ENCODE measurements at places on chromosomes 4 and X. TPM values are rescaled to one million over a fixed set of nuclear protein-coding genes. Genes with fewer than 3 reads are reported as not detected.

FABP2 gene
- total RNA-seq: not detected

DNA sequence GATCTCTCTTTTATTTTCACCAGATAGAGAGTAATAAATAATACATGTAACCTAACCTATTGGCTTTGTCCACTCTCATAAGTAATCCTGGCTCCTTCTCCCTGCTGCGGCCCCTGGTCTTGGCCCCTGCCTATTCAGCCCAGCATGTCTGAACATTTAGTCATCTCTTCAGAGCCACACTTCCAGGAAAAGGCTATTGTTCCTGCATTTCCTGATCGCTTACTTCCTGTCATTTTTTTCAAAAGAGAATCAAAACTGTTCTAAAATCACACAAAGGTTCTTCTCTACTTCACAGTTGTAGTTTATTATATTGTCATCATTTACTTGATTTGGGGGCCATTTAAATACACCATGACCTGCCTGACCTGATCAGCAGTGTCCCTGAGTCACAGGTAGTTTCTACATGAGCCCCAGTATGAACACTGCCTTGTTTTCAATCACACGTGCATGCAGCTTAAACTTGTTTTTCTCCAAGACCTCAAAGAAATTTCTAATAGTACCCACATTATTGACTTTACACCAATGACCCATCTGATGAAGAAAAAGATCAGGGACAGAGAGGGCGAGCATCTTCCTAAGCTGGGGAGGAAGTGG lies 47.4 kb upstream of the KDR start:
- DNase-seq: no peak

- DNase-seq: no peak
Measured at GRCh38 chrX:110135618-110136017, 132.7 kb downstream of the TMEM164 start.

GRCh38 chr4:161767116-161767515 lies 396.7 kb downstream of the FSTL5 start:
- no peak for DNase-seq

DNA sequence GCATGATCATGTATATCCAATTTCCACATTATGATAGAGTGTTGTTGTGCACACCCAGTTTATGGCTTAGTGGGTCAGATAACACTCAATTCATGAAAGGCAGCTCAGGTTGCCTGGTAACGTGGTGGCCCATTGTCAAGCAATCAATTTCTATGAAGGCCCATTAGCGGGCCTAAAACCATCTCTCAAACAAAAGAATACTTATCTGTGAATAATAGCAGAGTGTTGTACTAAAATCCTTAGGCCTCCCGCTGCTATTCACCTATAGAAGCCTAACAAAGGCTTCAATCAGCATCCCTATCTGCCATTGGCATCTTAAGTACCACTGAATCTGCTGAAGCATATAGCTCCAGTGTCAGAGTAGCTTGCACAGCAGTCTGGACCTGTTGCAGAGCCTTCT lies 849.6 kb upstream of the POU3F4 start:
- no peak for DNase-seq

GRCh38 chr4:140152751-140153418 lies 1.1 kb downstream of the MAML3 start:
- DNase-seq: peak; percentile 15

GRCh38 chrX:119688911-119689321 lies 4.1 kb downstream of the SEPTIN6 start:
- no peak for DNase-seq

DNA sequence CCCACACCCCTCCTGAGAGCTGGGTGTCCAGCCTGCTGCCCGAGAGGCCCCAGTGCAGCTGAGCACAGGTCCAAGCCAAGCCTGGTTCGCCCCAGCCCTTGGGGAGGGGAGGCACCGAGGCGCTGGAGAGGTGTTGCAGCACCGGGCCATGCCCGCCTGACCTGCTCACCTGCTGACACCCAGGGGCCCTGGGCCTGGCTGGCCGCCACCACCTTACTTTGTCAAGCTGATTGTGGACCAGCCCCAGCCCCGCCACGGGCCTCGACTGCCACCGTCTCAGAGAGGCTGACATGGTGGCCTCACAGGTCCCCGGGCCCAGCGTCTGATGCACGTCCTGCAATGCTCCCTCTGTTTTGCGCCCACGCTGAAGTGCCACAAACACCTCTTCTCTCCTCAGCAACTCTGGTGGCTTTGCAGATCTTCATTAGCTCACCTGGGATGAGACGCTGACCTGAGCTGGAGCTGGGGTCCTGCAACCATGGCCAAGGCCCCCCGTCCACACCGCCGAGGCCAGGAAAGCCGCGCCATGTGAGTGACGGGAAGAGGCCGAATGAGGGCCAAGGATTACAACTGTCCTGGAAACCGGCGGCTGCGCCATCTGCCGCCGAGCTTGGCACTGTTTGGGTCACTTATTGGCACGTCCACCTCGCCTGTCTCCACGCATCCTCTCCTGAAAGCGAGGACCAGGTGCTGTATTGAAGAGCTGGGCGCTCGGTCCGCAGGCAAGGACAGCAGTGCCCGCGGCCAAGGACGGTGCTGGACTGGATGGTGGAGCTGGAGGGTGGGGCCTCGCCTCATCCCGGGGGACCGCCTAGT lies 7.6 kb downstream of the CPLX1 start:
- DNase-seq: no peak

DNA sequence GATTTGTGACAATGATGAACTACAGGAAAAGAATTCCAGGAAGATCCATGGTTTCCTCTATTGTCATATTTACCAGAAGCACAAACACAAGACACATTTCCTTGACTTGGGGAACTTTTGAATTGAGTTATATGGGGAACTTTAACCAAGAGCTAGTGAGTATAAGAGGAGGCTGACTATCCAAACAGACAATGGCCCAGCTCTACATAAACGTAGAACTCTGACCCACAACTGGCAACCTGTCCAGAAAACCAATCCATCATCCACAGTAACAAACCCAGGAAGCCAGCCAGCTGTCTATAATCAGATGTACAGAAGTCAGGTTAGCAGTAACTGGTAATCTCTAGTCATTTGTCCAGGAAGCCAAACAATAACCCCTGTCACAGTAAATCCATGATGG lies 167.0 kb upstream of the CPEB2 start:
- no peak for DNase-seq

- DNase-seq: no peak
Measured at GRCh38 chr4:3365871-3366842, 73.3 kb downstream of the RGS12 start.

TRIM75 gene
- 0.87 TPM for total RNA-seq

GRCh38 chr4:113272523-113272922 lies 223.1 kb downstream of the ANK2 start:
- DNase-seq: no peak

ETDB gene
- total RNA-seq: not detected

NPY2R gene
- not detected for total RNA-seq

GRCh38 chr4:112279025-112279881 lies 6.5 kb downstream of the TIFA start:
- DNase-seq: no peak

DNA sequence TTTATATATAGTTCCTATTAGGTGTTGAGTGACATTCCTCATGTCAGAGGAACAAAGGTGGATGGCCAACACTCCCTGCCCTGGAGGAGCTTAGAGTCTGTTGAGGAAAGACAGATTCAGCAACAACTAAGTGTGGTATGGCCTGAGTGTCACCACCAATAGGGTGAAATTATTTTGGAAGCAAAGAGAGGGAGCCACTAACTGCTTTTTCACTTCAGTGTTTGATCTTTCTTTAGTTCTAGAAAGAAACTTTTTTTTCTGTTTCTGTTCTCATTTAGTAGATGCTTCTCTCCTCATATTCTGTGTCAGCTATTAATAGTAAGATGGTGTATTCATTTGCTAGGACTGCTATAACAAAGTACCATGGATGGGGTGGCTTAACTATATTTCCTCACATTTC lies 81.5 kb downstream of the ARX start:
- no peak for DNase-seq

DNA sequence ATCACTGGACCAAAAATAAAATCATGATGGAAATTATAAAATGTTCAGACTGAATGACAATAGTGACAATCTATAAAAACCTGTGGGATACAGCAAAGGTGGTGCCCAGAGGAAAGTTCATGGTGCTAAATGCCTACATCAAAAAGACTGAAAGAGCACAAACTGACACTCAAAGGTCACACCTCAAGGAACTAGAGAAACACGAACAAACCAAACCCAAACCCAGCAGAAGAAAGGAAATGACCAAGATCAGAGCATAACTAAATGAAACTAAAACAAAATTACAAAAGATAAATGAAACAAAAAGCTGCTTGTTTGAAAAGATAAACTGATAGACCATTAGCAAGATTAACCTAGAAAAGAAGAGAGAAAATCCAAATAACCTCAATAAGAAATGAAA lies 78.7 kb downstream of the ANAPC10 start:
- DNase-seq: no peak

GRCh38 chrX:13051529-13052172 lies 7.2 kb upstream of the FAM9C start:
- DNase-seq: no peak

BTC gene
- total RNA-seq: 0.30 TPM

DNA sequence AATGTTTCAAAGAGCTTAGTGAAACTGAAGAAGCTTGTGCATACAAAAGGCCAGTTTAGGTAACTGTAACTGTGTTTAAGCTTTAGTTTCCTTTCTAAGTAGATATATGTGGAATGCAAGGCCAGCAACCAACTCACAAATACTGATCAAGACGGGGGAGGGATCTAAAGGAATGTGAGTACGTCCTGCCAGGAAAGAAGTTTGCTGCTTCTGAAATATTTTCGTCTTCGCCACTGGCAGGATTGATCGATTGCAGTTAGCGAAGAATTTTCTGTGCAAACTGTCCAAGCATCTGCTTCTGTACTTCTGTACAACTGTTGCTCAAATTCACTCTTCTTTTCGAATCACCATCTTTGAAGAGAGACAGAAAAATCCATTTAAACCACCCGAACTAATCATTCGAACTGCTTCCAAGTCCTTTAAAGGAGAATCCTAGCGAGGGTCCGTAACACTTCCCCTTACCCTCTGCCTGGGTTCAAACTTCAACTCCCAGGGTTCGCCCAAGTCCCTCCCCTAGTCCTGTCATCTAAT lies 373 bp upstream of the INTS6L start:
- no peak for DNase-seq

ADH1A gene
- total RNA-seq: not detected

LRIT3 gene
- 0.03 TPM for total RNA-seq

DNA sequence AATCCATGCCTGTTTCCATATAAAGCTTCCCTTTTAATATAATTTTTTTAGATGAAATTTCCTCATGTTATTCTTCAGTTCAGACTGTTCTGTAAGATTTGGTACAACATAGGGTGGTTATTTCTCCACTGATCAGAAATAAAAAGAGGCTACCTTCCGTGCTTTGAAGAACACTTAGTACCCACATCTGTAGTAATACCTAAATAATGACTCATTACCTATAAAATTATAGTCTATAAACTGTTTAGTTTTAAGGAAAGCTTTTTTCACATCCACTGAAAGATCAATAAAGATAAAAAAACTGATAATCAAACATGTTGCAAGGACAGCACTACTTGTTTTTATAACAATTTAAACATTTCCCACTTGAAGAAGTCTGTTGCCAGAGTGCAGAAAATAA lies 23.9 kb downstream of the TRPC3 start:
- no peak for DNase-seq

DNA sequence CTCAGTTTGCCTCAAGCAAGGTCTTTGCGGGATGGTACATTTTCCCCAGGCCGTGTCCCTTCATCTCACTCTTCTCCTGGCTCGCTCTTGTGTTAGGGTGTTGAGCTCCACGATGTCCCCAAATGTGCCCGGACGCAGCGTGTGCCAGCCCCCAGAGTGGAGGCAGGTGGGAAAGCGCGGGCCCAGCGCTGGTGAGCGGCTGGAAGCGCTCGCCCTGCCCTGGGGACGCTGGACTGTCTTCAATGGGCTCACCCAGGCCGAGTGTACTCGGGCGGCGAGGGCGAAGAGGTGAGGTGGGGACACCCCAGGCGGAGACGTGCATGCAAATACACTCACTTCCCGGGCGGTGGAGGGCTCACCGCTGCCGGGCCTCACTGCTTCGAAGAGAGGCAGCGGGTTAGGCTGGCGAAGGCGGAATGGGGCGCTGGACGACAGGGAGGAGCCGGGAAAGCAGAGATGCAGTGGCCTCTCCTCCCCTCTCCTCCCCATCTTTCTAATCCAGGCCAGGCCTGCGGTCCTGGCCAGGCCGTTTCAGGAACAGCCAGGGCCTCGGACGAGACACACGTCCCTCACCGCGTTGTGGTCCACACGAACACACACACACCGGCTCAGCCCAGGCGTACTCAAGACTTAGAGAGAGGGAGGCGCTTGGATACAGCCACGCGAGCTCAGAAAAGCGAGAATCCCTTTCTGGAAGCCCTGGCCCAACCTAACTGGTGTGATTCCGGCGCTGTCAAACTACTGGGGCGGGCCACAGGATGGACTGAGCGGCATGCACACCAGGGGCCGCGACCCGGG lies 2.2 kb downstream of the NKX6-1 start:
- DNase-seq: no peak

GRCh38 chr4:168474660-168475320 lies 5.5 kb downstream of the DDX60L start:
- no peak for DNase-seq

- DNase-seq: peak; percentile 51
Measured at GRCh38 chr4:39348371-39349315, 17.5 kb downstream of the RFC1 start.

GRCh38 chr4:184016759-184017668 lies 111.9 kb downstream of the STOX2 start:
- DNase-seq: no peak

DNA sequence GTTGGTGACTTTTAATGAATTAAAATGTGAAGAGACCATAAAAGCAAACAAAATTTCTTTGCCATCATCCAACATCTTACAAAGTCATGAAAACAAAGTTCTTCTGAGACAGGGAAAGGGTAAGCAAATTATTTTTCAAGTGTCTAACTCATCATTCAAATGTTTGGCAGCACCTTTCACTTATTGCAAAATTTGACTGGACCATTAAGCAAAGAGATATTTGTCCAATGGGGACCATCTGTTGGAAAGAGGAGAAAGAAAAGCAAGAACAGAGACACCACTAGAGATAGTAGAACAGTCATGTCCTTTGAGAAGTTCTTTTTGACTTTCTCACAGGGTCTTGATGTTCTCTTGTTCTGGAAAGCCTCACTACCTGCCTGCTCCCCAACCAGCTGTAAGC lies 330.1 kb downstream of the PAPSS1 start:
- DNase-seq: no peak

DNA sequence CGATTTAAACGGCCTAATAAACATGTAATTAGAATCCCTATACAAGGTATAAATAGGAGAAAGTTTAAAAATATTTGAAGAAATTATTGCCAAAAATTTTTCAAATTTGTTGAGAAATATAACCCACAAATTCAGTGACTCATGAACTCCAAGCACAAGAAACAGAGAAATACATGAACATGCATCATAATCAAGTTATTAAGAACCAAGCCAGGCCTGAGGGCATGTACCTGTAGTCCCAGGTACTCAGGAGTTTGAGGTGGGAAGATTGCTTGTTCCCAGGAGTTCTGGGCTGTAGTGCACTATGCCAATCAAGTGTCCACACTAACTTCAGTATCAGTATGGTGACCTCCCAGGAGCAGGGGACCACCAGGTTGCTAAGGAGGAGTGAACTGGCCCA lies 341.9 kb downstream of the CAMK2D start:
- DNase-seq: no peak

CFAP47 gene
- total RNA-seq: not detected

- DNase-seq: no peak
Measured at GRCh38 chr4:126719852-126720251, 912.9 kb upstream of the INTU start.

PABPC1L2A gene
- total RNA-seq: not detected

CSAG2 gene
- total RNA-seq: not detected

GRCh38 chr4:169114341-169114974 lies 104.4 kb upstream of the CBR4 start:
- DNase-seq: no peak

SLBP gene
- total RNA-seq: 183 TPM

LDOC1 gene
- 15.7 TPM for total RNA-seq

GRCh38 chr4:125123570-125124109 lies 191.1 kb upstream of the FAT4 start:
- no peak for DNase-seq
